ENCODE measurements at places on chromosomes 12 and 14.

GRCh38 chr12:43169115-43169681, 382.8 kb downstream of the ADAMTS20 start:
- DNase-seq = no peak

GRCh38 chr14:95098984-95099599, 58.2 kb downstream of the DICER1 start:
- no peak for DNase-seq

GRCh38 chr12:66763467-66763866, 84.6 kb upstream of the GRIP1 start:
- DNase-seq = no peak

- DNase-seq = no peak
Measured at GRCh38 chr14:23259426-23259825, 21.7 kb downstream of the RNF212B start.

DNA sequence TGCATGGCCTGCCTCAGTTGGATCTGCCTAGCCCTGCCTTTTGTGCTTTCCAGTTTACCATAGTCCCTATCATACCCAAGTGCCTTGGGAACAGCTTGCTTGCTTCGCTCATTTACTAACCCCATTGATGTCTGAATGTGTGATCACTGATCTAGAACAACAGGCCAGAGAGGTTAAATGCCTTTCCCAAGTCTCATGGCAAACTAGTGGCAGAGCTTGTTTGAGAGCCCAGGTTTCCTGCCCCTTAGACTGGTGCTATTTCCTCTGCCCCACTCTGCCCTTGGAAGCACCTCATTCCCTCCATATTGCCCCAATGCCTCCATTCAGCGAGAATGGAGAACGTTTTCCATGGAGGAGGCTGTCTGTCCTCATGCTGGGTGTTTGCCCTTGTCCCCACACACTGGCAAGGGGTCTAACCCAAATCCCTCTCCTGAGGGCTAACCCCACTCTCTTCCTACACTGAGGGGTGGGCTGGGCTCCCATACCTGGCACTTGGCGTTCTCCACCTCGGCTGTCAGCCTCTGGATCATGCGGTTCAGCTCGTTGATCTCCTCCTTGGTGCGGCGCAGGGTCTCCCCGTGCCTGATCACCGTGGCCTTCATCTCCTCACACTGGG, 19.8 kb downstream of the KRT7 start:
- no peak for DNase-seq

GRCh38 chr14:21543521-21543960, 17.4 kb upstream of the SALL2 start:
- DNase-seq = no peak

Data from stimulated activated CD8-positive, alpha-beta memory T cell treated with anti-CD3 and anti-CD28 coated beads, Interleukin-15, amount 100 ng/mL, for 1 hour (primary cell).